LNCaP clone FGC (cell line): ENCODE measurements at places on chromosomes 2 and 18.
A peak's percentile ranks its signal among the peaks of the same experiment; 100 is the strongest.

DNA sequence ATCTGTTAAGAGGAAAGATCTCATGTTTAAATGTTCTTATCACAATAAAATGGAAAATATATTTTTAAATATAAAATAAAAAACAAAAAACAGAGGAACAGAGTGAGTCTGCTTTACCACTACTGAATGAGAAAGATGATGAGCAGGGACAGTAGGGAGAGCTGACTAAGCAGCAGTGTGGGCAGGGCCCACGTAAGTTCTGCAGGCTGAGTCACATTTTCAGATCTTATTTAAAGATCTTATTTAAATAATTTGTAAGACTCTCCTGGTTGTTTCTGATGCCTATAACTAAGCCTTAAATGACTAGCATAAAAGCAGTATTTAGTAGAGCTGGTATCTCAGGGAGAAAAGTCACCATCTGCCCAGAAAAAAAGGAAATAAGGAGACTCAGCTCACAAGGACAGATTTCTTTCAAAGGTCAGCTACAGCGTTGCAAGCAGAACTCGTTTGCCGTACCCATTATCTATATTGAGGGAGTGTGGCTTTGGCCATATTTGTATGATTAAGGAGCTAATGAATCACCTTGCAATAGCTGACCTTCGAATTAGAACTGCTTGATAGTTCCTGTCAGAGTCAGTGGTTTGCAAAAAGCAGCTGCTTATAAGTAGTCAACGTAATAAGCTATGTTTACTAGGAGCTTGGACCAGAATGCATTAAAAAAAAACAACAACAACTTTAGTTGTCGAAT is 322.1 kb upstream of the CHAC2 start:
- no peak for DNase-seq

DNA sequence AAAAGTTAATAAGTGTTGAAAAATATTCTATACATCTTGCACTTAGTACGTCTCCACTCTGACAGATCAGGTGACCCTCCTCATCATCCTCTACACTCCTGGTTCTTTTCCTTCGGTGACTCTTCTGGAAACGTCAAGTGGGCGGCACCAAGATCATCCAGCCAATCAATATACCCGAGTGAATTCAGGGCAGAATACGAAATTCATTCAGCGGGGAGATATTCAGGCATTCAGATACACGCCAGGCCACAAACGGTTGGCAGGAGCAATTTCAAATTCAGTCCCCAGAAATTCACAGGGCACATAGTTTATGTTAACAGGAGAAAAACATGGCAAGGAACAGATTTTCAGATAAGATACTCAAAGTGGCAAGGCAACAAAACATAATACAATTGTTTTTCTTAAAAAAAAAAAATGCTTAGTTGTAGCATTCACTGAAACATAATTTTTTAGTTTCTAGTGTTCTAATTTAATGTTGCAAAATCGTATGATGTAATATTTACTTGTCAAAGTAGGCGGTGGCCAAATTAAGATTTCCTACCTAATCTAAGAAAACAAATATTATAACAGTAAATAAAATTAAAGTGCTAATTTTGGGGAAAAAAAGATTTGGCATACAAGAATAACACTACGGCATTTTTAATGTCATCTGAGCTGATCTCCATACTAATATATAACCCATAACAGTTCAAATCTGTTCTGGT is 4.2 kb downstream of the CLK1 start:
- no peak for DNase-seq

- no peak for DNase-seq
These were observed 208.1 kb downstream of the VAPA start for GRCh38 chr18:10121786-10122515.

GRCh38 chr2:203908066-203908796 is 28.3 kb upstream of the ICOS start:
- no peak for DNase-seq

DNA sequence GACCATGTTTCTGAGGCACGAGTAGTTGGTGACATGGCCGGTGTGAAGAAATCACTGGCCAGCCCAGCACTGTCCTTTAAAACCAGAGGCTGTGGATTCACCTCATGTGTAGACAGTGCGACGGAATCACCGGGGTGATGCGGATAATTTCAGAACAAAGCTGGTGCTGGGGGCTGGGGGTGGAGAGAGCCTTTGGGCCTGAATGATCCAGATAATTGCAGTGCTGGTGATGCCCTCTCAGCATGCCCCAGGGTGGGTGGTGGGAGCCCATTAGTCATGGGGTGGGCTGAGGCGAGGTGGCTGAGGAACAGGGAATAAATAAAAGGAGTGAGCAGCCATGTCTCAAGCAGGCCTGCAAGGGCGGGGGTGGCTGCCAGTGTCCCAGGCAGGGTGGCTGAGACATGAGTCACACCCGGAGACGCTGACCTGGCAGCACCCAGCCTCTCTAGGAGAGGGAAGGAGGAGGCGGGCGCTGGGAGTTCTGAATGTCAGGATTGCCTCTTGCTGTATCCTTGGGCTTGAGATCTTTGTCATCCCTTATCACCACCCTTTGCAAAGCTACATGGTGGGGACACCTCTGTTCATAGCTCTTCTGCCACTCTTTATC is 151.1 kb upstream of the MSH6 start:
- DNase-seq, result no peak

- DNase-seq, result no peak
These were observed 239.8 kb downstream of the SH3RF3 start for GRCh38 chr2:109368798-109369197.

- no peak for DNase-seq
These were observed 258.3 kb downstream of the PRKCE start for GRCh38 chr2:45909677-45910191.

GRCh38 chr2:170056900-170057299 is 121.0 kb upstream of the MYO3B start:
- no peak for DNase-seq

DNA sequence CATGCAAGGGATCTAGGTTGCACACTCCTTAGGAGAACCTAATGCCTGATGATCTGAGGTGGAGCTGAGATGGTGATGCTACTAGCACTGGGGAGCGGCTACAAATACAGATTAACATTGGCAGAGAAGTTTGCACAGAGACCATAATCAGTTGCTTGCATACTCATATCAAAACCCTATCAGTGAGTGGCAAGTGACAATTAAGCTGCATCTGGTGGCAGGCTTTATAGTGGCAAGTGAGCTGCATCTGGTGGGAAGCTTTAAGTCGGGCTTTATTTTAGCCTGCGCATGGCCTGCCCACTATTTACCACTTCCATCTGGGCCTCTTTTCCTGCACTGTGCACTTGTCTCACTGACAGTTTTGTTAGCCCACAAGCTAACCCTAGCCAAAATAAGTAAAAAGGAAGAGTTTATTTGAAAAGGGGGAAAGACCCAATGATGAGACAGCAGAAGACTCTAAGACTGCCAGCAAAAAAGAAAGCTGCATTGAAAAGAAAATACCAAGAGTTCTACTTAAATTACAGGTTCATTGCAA is 140.9 kb upstream of the B3GNT2 start:
- DNase-seq, result no peak

DNA sequence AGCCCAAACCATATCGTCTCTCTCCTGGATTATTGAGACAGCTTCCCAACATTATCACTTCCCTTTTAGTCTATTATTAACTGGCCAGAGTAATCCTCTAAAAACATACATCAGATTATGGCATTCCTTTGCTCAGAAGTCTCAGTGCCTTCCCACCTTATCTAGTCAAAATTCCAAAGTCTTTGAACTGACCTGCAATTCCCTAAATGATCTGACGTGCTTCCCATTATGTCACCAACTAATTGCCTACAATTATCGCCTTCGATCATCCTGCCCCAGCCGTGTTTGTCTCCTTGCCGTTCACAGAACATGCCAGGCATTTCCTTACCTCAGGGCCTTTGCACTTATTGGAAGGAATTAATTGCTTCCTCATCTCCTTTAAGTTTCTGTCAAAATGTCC is 332.4 kb downstream of the IRS1 start:
- no peak for DNase-seq

DNA sequence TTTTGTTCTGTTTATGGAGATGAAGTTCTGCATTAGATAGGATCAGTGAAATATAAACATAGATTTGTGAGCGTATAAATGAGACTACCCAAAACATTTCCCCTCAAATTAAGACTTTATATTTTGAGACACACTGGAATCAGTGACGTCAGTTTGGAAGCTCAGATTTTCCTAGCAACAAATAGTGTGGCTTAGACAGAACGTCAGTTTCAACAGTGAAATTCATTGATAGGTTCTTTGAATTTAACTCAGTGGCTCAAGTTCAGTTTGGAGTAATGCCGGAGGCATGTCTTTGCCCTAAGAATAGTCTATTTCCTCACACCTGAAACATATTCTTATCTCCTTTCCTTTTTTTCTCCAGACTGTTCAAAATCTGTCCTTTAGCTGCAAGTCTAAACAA is 113.6 kb upstream of the ARHGAP15 start:
- no peak for DNase-seq

DNA sequence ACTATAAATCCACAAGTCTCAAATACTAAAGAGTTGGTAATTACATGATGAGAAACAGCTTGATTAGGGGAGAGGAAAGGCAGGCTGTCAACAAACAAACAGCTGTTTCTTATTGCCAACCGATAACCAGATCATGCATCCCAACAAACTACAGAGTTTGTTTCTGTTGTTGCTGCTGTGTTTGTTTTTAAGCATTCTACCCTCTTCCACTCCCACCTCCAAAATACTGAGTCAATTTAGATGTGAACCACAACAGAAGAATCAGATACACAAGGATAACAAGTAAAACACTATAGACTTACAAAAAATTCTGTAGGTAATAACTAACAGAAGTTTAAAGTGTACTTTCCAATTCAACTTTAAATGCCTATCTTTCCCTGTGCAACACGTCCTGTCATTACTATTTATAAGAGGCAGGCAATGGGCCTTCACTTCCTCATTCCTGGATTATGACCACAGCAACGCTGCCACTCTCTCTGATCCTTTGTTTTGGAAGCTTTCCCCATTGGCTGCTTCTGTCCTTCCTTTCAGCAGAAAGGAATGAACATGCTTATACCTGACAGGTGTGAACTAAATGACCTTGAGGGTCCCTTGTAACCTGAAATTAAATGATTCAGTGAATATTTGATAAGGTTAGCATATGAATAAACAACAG is 152.0 kb downstream of the SRBD1 start:
- DNase-seq, result peak; percentile 59

GRCh38 chr18:50453732-50454131 is 78.9 kb downstream of the SKA1 start:
- no peak for DNase-seq

GRCh38 chr2:7011356-7012083 is 94.3 kb downstream of the RNF144A start:
- DNase-seq, result no peak

GRCh38 chr2:64379186-64379585 is 74.8 kb upstream of the LGALSL start:
- DNase-seq, result no peak

- no peak for DNase-seq
These were observed 371.5 kb upstream of the SETBP1 start for GRCh38 chr18:44309185-44309584.

DNA sequence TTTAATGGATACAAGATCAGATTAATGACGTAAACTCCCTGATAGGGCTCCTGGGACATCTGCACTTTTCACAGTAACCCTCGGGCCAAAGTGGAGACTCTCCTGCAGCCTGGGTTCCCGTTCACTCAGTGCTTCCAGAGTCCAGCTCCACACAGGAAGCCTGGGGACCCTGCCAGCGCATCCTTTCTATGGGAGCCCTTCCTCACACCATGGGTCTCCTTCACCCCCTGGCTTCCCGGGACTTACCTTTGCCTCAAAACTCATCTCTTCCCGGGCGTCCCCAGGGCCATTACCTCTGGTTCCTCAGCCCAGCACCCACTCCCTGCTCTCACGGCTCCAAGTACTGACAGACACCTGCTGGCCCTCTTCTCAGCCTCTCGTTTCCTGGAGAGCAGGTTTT is 40.7 kb upstream of the KLF11 start:
- DNase-seq, result no peak

- no peak for DNase-seq
These were observed 305.0 kb upstream of the LRP1B start for GRCh38 chr2:142435847-142436246.

- DNase-seq, result no peak
These were observed 268.3 kb downstream of the VAPA start for GRCh38 chr18:10182009-10182624.

- DNase-seq, result no peak
These were observed 40.8 kb upstream of the SPAG16 start for GRCh38 chr2:213243189-213244044.

DNA sequence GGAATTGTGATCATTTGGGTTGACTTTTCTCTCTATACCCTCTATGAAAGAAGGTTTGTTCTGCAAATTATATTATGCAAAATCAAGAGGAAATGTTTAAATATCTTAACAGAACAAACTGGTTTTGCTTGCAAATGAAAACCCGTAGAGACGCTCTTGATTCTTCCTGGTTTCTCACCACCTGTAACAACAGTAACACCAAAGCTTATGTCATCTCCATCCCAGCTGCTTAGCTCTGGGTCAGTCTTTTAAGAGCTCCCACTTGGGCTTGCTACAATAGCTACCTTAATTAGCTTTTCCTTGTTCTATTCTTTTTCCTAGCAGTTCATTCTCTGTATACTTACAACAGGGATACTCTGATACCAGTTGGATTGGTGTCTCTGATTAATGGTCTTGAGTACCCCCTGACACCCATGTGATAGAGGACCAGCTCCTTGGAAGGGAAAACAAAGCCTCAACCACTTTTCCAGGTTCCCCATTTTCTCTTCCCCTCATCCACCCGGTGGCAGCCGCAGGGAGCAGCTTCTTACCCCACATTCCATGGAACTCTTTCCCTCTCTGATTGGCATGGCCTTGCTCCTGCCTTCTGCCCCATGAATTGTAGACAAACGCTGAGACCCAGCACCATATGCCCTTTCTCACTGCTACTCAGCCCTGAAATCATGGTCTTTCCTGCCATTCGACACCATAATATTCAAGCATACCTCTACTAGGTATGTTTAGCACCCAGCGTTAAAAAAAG is 27.7 kb downstream of the TMEM182 start:
- peak; percentile 37 for DNase-seq

DNA sequence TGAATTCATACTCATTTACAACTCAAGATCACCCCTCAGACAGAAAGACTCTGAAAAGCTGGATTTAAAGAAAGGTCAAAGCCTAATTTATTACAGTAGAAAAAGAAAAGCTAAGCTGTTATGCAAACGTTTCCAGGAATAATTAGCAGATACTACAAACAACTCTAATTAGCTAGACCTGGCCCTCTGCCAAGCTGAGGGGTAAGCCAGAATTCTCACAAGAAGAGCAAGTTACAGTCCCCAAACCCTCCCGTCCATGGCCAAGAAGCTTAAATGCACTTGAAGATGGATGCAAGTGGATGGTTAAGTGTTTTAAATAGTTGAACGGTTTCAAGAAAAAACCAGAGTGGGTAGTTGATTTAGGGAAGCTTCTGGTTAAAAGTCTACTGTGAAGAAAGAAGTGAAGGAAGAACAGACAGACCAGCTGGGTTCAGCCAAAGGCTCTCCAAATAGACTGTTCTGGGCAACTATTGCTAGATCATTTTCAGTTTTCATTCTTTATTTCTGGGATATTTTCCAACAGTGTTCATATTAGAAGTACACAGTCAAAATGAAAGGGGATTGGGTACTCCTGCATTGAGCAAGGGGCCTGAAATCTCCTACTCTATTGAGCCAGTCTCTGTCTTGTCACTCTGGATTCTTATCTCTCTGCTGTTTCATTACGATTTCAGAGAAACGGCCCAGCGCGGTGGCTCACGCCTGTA is 4.8 kb downstream of the LMAN2L start:
- DNase-seq, result no peak
